8988T (cell line): ENCODE measurements at places on chromosomes 11 and 22.

GRCh38 chr11:44861849-44862557, 88.7 kb downstream of the TP53I11 start:
- DNase-seq: peak; percentile 99

GRCh38 chr11:57812634-57813033, 51.0 kb downstream of the CTNND1 start:
- DNase-seq: no peak

DNA sequence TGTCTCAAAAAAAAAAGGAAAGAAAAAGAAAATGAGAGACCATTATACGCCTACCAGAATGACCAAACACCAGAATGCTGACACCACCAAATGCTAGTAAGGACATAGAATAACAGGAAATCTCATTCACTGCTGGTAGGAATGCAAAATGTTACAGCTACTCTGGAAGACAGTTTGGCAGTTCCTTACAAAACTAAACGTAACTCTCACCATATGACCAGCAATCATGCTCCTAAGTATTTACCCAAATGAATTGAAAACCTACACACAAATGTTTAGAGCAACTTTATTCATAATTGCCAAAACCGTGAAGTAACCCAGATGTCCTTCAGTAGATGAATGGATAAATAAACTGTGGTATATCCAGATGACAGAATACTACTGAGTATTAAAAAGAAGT, 7.2 kb downstream of the CHKA start:
- no peak for DNase-seq

- no peak for DNase-seq
Observed at GRCh38 chr11:69459848-69460539, 21.5 kb upstream of the LINC01488 start.

DNA sequence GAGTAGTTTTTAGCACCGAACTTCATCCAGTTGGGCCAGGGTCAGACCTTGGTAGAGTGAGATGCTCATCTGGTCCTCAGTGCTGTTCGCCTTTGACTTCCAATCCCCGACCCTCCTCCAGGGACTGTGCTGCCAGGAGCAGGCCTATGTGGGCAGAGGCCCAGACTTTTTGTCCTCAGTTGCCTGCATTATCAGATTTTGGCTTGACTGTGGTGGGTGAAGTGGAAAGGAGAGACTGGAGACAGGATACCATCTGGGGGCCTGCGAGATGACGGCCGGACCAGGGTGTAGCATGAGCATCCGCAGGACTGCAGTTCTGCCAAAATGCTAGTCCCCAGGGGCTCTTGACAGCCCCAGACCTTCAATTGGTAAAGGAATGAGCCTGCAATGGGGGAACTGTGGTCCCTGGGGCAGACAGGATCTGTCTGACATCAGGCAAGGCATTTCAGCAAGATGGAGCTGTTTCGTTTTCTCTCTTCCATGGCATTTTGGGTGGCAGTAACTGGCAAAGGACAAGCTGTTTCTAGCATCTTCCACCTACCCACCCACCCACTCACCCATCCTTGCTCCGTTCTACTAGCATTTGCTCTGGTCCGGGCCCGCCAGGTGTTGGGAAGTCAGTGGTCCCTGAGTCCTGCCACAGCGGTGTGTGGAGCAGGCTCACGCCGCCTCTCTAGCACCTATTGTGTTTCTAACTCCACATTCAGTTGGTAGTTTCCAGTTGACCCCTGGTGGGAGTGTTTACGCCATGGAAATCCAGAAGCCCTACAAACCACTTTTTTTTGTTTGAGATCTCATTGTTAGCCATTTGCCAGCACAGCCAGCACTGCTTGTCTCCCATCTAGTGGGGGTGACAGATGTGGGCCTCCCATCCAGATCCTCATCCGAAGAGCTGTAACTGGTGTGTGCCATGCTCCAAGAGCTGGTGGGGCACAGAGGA, 53.5 kb downstream of the OTOG start:
- no peak for DNase-seq

DNA sequence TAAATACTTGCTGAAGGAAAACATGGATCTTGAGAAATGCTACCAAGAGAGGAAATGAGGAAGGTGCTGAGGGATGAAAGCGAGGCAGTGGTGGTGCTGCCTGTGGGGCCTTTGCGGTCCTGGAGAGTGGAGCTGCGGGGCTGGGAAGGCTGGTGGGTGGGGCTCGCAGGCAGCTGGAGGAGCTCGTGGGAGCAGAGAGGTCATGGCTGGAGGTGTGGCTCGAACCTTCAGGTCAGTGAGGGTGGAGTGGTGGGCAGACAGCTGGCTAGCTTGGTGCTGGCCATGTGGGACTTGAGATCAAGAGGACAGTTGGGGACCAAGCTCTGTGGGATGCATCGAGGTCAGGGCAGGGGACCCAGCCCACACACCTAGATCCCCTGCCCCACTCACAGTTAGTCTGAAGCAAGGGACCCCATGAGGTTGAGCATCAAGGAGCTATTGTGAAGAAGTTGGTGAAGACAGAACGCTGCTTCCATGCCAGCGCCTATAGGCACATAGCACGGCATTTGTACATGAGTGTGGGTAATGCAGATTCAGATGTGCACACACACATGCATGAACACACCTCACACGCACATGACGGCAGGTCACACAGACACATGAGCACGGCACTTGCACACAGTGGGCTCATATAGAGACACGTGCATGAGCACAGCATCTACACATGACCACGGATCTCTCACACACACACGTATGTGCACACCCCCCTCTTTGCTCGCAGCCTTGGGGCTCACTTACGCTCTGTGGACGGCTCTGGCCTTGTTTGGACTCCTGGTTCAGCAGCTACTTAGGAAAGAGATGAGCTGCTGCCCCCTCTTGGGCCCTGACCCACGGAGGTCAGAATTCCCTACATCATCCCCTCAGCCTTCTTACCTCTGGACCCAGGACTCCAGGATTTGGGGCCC, 30.4 kb downstream of the SHANK3 start:
- no peak for DNase-seq

GRCh38 chr11:61609980-61610366, 29.1 kb upstream of the SYT7 start:
- DNase-seq: peak; percentile 72

DNA sequence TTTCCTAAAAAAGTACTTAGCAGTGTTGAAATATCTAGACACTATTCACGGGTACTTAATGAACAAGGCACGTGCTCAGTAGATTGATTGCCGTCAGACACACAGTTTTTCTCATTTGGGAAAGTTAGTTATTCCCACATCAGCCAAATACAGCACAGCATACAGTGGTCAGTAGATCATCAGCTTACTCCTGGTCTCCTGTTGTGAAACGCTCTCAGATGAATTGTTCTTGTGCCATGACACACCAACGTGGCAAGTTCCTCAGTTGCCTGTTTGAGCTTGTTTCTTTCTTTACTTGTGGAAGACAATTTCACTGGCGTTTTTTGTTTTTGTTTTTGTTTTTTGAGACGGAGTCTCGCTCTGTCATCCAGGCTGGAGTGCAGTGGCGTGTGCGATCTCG, 8.6 kb downstream of the TAB1 start:
- DNase-seq: no peak
